ENCODE measurements at places on chromosomes 5 and 9.

DNA sequence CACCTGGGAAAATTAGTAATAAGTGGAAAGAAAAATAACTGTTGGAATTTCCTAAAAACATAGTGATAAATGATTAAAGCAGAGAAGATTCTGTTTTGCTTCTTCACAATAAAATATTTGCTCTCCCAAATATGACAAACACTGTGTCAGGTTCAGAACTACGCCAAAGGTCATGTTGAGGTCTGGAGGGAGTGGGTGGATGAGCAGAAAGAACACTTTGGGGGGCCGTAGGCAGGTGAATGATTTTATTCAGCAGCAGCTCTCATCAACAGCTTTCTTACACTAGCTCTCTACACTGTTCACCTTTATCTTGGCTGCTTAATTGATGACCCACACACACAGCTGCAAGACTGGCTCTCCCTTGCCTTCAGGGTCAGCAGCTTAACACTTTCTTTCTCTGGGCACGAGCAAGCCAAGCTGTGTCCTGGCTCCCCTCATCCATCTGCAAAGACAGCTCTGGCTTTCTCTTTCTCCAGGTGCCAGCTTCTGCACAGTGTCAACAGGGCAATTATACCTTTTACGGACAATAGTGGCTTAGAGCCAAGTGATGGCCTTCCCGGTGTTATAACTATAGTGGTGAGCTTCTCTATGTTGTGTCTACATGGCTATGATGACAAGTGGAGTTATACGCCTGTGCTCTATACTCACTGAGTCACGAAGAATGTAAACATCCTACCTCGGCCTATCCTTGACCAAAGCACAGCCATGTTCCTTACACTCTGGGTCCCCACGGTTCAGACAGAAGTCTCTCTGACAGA is 18.9 kb upstream of the GPX8 start:
- DNase-seq, result no peak

GRCh38 chr9:120905315-120906164 is 21.1 kb downstream of the TRAF1 start:
- no peak for DNase-seq

- DNase-seq, result no peak
Observed at GRCh38 chr5:179415291-179416060, 70.2 kb upstream of the ADAMTS2 start.

DNA sequence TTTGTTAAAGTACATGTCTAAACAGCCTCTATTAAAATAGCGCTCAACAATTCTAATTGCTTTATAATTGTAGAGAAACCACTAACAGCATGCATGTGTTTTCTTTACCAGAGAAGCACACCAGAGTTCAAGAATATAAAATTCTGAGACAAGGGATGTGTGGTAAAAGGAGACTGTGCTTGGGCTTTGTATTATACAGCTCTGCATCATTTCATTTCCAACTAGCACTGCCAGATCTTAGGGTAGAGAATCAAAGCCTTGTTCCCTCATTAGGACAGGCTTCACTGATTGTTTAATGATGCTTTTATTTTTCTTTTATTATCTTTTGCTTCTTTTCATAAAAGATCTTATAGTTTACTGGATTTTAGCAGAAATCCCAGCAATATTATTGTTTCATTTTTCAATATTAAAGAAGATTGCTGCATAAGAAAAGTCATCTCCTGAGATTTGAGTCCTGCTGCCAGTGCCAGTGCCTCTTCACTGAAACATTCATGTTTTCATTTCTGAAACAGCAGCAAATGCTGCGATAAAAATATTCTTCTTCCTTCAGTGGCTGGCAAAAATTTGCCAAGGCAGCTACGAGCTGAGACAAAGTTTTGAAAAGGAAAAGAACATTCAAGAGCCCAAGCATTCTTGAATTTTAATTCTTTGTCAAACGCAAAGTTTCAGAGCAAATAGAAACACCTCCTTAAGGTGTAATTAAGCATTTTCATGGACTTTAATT is 491.0 kb upstream of the PIK3R1 start:
- no peak for DNase-seq

DNA sequence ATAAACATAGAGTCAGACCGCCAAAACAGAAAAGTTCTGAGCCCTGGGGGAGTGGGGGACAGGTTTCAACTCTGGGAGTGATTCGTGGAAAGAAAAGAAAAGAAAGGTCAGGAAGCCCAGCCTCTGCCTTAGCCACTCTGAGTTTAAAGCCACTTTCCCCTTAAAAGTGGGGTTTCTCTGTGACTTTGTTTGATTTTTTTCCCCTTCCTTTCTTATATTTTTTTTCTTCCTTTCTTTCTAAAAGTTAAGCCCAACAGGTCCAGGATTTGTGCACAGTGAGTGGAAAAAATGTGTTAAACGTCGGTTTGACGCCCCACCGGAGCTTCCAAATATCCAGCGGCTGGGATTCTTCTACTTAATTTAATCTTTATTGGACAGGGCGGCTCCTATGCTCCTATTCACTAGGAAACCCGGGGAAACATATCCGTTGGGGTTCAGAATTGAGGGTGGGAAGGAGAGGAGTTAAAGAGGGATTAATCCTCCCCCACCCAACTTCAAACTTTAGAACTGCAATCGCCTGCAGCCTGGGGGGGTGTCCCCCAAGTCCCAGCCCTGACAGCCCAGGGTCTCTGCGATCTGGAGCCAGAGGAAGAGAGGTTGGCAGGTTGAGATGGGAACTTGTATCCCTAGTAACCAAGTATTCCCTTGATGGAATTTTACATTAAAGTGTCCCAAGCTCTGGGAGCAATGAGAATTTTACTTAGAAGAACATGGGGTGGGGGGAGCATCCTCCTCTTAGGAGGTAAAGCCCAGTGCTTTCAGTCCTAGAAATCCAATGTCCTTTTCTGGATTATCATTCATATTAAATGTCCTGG is 6.3 kb downstream of the NR2F1-AS1 start:
- no peak for DNase-seq

DNA sequence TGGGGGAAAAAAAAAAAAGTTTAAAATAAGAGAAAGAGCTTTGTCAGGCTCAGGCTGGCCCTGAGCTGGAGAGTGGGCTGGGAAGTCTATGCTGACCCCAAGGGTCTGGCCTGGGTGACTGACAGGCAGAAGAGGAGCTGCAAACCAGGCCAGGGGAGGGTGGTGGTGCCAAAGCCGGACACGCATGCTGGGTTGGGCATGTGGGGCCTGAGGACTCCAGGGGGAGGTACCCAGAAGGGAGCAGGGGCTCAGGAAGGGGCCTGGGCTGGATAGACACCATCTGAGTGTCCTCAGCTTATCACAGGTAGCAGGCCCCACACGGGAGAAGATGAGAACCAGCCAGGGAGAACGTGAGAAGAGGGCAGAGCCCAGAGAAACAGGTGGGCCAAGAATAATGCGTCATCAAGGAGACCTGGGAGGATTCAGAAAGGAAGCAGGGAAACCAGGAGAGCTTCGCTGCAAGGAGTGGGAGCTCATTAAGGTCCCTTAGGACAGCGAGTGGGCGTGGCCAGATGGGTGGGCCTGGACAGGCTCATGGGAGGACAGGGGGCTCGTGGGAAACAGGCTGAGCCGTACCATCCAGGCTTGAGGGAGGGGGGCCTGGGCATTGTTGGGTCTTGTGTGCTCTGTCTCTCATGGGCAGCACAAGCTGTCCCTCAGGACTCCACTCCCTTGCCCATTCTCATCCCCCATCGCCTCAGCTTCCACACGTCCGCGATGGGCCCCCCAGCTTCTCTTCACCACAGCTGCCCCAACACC is 16.0 kb downstream of the TMOD1 start:
- DNase-seq, result no peak

DNA sequence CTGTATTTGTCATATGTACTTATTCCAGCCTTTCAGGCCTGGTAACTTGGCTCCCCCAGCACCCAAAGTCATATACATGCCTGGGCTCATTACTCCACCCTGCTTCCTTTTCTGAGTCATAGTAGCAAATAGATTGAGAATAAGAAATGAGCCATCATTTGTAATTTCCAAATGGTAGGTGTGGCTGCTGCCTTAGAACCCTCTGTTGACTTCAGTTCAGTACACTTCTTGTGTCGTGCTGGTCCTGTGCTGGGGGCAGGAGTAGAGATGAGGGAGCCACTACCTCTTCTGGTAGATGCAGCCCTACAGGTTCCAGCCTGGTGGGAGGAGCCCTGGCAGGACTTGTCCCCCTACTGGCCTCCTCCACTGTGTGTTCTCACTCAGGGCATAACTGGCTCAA is 11.1 kb downstream of the GM2A start:
- peak; percentile 80 for DNase-seq

GRCh38 chr9:112091810-112092209 is 83.3 kb downstream of the SUSD1 start:
- DNase-seq, result no peak

- DNase-seq, result peak; percentile 45
Observed at GRCh38 chr9:14320271-14321181, 6.6 kb upstream of the NFIB start.

DNA sequence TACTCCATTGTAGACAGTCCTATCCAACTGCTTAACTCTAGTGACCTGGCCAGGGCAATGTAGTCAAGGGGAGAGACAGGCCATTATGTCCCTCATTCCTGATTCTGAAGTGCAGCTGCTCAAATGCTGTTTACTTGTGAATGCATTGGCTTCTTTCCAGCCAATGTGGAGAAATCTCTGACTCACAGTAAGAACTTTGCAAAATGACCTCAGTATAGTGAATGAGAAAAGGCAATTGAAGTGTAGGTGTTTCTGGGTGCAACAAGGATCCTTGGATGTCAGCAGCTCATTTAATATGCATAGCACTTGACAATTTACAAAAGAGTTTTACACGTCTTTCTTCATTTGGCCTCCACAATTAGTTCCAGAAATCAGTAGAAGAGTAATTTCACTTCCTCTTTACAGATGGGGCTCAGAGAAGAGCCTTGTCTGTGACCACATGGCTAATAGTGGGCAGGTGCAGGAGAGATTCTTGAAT is 367.2 kb downstream of the OSTF1 start:
- peak; percentile 58 for DNase-seq

GRCh38 chr9:108880738-108881316 is 18.8 kb downstream of the ACTL7A start:
- no peak for DNase-seq

- DNase-seq, result no peak
Observed at GRCh38 chr9:79021084-79021483, 550.7 kb upstream of the TLE4 start.

Data from suppressor macrophage treated with lipopolysaccharide for 4 hours (primary cell).